ENCODE measurements at places on chromosomes 16 and 17.
A peak's percentile ranks its signal among the peaks of the same experiment; 100 is the strongest.

DNA sequence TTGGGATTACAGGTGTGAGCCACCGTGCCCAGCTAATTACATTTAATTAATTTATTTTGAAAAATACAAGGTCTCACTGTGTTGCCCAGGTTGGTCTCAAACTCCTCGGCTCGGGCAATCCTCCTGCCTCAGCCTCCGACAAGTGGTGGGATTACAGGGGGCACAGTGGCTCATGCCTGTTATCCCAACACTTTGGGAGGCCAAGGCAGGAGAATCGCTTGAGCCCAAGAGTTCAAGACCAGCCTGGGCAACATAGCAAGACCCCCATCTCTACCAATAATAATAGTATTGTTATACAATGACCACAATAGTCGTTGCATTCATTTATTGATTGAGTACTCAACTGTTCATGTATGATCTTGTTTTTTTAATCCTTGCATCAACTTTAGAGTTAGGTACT, 22.0 kb downstream of the CDH1 start:
- DNase-seq, result no peak

DNA sequence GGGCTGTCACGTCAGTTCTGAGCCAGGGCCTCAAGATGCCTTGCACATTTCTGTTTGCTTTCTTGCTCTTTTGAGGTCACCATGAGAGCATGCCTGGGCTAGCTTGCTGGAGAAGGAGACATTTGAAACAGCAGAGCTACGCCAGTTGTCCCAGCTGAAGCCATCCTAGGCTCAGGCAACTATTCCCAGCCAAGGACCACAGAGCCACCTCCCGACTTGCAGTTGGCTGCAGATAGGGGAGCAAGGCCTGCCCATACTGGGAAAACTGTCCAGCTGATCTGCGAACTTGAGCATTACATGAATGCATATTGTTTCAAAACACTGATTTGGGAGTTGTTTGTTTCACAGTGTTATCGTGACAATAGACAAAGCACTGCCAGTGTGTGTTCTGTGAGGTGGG, 340.8 kb downstream of the XYLT1 start:
- no peak for DNase-seq

DNA sequence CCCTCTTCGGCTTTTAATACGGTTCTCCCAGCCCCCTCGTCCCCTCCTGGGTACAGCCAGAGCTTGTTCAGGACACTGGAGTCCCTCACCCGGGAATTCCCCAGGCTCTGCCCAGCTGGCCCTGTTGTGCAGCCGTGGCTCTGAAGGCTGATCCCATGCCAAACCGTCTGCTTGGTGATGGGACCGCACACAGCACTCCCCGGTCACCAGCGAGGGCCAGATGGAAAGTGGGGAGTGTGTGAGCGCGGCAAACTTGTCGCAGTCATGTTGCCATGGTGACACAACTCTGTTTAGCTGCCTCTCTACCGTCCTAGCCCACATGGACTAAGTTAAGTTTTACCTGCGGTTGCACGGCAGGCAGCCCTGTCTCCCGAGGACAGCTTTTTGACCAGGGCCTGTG, 107.9 kb downstream of the RAP1GAP2 start:
- DNase-seq, result no peak

DNA sequence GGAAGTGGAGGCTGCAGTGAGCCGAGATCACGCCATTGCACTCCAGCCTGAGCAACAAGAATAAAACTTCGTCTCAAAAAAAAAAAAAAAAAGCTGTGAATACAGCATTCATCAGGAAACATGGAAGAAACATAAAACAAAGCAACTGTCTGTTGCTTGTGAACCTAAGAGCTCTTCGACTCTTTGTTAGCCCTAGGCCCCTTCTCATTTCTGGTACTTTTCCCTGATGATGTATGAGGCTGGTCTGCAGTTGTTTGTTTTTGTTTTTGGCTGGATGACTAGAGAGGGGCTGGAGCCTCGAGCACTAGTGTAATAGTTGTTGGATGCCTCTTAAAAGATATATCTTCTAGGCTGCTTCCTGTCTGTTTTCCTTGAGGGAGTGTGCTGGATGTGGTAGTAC, 113.5 kb downstream of the MAP2K6 start:
- DNase-seq, result no peak

- DNase-seq, result no peak
Measured at GRCh38 chr17:51200846-51201245, 34.6 kb downstream of the NME2 start.

DNA sequence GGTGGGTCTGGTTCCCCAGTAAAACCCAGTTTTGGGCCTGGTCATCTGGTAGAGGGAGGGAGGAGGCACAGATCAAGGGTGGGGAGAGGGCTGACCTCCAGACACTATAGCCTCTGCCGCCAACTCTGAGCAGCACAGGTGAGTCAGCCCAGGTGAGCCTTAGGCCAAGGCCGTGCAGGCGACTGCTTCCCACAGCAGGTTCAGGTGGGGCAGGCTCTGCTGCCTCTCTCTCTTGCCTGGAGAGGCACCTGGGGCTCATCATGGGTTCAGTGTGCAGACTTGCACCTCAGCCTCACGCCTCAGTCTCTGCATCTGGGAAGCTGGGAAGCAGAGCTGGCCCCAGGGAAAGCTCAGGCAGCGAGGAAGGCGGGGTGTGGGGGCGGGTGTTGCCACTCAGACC, 37.8 kb upstream of the IL34 start:
- no peak for DNase-seq

DNA sequence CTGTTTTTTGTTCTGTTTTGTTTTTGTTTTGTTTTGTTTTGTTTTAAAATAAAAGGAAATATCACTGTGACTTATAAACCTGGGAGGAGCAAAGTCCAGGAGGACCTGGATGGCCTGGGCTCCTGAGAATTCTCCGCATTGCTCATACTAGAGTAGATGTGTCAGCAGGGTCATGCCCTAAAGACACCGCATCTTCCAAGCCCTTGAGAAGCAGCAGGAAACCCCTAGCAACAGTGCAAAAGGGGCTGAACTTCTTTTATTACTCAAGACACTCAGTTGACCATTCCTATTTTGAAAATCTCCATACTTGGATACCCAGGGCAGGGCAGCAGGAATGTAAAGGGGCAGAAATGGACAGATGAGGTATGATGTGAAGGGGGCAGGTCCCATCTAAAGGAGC, 51.8 kb downstream of the SYT17 start:
- no peak for DNase-seq

DNA sequence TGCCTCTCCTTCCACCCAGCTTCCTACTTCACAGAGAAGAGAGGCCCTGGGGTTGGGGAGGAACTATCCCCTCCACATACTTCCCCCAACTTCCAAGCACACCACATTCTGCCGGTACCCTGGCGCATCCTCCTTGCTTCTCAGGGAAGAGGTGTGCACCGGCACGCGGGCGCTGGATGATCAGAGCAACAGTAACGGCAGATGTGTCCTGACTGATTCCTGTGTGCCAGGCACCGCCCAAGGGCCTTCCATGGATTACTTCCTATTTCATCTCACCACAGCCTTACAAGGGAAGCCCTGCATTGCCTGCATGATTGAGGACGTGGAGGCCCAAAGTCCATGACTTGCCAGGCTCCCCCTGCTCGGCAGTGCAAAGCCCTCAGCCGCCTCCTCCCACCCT, 21.1 kb upstream of the MLKL start:
- no peak for DNase-seq

DNA sequence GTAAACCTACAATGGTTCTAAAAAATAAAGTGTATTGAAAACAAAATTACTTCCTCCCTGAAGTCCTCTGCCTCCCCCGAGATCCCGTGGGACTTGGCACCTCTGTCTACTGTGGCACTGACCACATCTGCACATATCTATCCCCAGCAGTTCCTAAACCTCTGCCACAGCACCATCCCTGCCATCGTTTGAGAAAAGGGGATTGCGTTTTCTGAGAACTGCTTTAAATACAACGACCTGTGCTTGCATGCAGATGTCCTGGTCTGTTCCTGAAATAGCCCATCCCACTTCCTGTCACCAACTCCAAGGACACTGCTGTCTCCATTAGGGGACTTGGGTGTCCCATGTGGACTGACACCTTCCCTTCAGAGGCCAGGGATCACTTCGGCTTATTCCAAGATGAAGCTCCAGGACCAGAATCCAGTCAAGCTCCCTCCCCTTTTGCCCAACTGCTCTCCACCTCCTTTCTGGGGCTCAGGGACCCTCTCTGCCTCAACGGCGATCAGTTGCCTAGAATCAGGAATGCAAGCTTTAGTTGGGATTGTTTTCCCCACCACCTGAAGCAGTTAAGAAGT, 20.6 kb downstream of the CBLN1 start:
- DNase-seq, result no peak

GRCh38 chr16:22075043-22075757, 17.1 kb upstream of the VWA3A start:
- no peak for DNase-seq

GRCh38 chr17:44522883-44523671, 19.9 kb upstream of the GPATCH8 start:
- peak; percentile 83 for DNase-seq

- peak; percentile 45 for DNase-seq
Measured at GRCh38 chr17:76121932-76122430, 18.4 kb upstream of the EXOC7 start.

- no peak for DNase-seq
Measured at GRCh38 chr17:30921544-30922196, at the start of gene ADAP2. Gene ADAP2, plus strand, starts transcription at chr17:30921945. Its CDS starts 70 bp downstream, at chr17:30922015.

DNA sequence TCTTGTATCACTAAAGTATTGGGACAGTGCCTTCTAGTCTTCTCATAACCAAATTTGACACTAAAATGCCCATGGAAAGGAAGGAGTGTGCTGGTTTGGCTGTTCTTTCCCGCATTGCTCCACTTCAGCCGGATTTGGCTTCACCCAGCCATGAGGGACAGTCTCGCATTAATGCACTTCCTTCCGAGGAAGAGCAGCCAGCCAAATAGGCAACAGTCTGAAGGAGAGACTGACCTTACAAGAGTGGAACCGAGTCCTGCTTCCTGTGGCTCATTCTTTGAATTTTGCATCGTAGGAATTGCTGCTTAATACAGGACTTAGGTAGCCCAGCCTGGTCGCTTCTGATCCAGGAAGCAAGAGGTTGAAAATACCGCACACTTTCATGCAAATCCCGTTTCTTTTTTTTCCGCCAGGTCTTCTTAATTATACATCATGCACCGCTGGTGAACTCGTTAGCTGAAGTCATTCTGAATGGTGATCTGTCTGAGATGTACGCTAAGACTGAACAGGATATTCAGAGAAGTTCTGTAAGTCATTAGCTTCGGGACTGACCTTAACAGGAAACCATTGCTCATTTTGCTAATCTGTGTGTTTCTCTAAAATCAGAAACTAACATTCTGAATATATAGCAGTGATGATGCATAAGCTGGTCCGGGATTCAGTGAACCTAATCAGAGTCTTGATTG, 38.2 kb downstream of the CLEC16A start:
- DNase-seq, result no peak

GRCh38 chr17:81685108-81685507, 1.3 kb downstream of the HGS start:
- peak; percentile 81 for DNase-seq

DNA sequence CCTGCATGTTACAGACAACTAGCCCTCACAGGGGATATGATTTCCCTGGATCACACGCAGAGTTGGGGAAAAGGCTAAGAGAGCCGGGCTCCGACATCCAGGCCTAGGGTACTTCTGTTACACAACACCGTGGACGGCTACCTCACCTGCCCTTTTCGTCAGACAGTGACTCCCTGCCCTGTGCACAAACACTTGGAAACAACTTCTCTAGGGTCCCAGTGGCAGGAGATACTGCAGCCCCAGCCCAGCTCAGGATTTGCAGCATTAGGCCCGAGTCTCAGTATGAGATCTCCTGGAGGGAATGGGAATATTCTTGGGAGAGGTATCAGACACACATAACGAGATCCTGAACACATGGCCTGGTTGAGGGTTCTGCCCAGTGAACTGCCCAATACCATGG, 8.3 kb downstream of the RUSF1 start:
- DNase-seq, result no peak

- no peak for DNase-seq
Measured at GRCh38 chr16:12845282-12845681, 41.6 kb upstream of the CPPED1 start.

- DNase-seq, result no peak
Measured at GRCh38 chr17:44540246-44541084, 16.8 kb upstream of the FZD2 start.

DNA sequence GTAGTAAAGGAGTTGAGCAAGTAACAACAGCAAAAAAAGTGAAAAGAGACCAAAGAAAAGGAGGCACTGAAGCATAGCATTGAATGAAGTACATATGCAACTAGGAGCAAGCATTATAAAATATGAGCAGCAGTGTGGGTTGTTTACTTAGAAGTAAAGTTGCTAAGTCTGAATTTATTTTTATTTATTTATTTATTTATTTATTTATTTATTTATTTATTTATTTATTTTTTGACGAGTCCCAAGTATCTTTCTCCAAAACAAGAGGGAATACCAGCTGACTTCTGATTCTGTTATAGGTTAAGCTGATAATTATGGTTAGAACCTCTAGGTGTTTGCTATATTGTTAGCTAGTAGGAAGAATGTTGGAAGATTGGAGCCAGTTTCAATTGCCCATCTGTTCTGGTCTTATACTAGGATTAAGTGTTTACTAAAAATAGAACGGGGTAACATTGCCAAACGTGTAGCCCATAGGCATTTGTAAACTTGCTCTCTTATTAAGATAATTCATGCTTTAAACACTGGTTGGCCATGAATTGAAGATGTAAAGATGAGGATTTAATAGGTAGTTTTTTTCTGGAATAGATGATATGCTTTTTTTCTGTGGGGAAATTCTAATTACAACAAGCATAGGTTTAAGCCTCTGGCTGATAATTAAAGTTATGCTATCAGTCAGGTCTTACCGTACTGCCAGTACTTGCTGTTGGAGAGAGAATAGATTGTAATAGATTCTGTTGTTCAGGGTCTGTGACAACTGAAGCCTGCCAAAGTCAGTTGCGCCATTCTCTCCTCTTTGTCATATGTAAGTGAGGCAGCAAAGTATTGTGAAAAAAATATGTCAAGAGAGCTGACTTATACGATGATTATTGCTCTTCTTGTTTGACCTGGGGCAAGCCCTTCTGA, 66.7 kb downstream of the PPM1E start:
- no peak for DNase-seq

- no peak for DNase-seq
Measured at GRCh38 chr17:11441004-11441403, 157.3 kb upstream of the DNAH9 start.

GRCh38 chr16:26453215-26453614, 613.5 kb upstream of the C16orf82 start:
- DNase-seq, result no peak

GRCh38 chr16:1308036-1308976, 1.1 kb upstream of the UBE2I start:
- DNase-seq, result no peak

GRCh38 chr16:85539084-85539483, 74.0 kb upstream of the GSE1 start:
- no peak for DNase-seq

- DNase-seq, result no peak
Measured at GRCh38 chr16:4388271-4389021, 16.8 kb downstream of the VASN start.

GRCh38 chr17:42917236-42917603, 16.6 kb downstream of the G6PC1 start:
- no peak for DNase-seq
